ENCODE measurements at places on chromosomes 2 and 18. TPM values are rescaled to one million over a fixed set of nuclear protein-coding genes. Genes with fewer than 3 reads are reported as not detected.

The CFAP53 gene
- 0.34 TPM for total RNA-seq

The CCL20 gene
- not detected for total RNA-seq

The IL36G gene
- not detected for total RNA-seq

The PREB gene
- total RNA-seq = 54.1 TPM

The ALPI gene
- not detected for total RNA-seq

The TMEM37 gene
- total RNA-seq = 11.0 TPM

The HNMT gene
- total RNA-seq = 3.6 TPM

DNA sequence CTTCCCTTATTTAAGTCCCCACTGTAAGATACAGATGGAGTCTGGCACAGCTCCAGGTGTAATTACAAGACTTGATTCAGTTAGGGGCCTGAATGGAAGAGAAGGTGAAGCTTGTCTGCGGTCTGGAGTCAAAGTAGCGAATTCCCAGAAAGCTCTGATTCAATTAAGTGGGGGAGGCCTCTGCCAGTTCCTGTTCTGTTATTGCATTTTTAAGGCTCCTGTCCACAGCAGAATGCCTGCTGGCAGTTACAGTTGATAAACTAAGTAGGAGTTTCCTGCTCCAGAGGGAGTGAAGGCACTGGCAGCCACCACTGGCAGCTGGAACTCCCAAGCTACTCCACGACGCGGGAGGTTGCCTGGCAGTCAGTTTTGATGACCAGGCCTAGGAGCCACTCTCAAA lies 181.1 kb downstream of the SOCS6 start:
- DNase-seq = no peak

DNA sequence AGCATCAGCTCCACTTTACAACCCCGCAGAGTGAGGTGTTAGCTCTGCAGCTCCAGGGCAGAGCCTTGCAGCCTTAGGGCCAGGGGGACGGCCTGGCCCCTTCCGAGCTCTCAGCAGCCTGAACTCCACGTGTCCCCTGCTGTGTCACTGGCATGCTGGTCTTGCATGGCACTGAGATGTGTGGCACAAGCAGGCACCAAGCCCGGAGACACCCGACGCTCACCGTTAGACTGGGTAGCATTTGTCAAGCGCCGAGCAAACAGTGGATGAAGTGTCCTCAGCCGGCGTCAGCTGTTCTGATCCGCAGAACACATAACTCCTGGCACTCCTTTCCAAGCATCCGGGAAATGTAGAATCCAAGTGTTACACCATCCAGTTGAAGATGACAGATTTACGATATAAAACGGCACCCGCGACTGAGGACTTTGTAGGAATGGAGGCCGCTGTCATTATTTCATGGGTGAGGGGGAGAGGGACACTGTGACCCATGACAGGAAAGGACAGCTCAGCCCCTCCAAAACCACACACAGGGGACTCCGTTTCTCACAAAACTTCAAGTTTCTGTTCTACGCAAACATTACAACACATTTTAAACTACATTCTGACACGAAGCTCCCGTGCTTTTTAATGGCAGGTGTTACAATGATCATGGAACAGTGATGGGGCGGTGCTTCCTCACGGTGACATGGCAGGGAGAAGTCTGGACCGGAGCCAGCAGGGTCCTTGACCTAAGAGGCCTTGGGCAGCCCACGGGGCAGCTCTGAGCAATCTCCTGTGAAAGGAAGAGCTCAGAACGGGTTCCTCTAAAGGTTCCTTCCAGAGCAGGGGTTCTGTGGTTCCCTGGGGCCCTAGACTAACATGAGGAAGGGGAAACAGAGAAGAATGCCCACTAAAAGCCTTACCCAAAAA lies 89.4 kb downstream of the HDAC4 start:
- peak; percentile 33 for DNase-seq

DNA sequence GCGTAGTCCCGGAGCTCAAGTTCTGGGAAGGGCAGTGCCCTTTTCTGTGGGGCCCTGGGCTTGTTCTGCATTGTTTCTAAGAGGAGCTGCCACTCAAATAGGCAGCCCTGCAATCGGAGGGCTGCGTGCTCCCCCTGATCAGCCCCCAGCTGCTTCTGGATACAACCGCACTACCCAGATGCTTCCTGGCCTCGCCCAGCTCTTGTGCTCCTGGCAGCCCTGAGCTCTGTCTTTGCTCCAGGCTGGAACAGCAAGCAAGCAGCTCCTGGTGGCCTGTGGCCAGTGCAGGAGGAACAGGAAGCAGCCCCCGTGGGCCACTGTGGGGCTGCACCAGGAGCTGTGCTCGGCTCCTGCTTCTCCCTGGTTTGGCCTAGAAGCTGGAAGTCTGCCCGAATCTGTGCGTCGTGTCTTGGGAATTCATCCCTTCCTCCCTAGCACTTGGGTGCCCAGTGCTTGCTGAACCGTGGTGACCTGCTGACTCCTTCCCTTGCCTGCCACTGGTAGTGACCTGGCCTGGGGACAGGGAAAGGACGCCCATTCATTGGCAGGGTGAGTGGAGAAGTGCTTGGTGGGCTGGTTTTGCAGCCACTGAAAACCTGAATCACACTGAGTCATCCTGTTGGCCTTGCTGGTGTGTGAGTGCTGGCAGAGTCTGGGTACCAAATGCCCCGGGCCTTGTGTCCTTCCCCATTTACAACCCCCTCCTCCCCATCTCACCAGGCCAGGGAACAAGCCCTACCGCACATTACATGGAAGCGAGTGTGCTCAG lies 27.3 kb upstream of the NTSR2 start:
- DNase-seq = no peak

- DNase-seq = no peak
Measured at GRCh38 chr2:71538241-71538640, 84.9 kb downstream of the DYSF start.

DNA sequence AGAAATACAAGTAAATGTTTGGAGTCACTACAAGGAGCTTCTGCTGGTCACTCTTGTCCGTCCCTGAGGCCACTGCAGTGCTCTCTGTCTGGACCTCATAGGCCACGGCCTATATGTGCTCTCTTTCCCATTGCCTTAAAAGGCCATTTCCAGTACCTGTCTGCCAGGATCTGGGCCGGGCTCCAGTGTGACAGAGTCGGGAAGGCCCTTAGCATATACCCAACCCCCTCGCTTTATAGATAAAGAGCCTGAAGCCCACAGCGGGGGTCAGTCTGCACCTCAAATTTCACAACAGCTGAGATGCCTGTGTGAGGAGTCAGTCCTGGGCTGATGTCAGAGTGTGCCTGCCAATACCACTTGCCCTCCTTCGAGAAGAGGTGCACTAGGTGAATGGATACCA lies 39.9 kb downstream of the ADD2 start:
- DNase-seq = peak; percentile 72

DNA sequence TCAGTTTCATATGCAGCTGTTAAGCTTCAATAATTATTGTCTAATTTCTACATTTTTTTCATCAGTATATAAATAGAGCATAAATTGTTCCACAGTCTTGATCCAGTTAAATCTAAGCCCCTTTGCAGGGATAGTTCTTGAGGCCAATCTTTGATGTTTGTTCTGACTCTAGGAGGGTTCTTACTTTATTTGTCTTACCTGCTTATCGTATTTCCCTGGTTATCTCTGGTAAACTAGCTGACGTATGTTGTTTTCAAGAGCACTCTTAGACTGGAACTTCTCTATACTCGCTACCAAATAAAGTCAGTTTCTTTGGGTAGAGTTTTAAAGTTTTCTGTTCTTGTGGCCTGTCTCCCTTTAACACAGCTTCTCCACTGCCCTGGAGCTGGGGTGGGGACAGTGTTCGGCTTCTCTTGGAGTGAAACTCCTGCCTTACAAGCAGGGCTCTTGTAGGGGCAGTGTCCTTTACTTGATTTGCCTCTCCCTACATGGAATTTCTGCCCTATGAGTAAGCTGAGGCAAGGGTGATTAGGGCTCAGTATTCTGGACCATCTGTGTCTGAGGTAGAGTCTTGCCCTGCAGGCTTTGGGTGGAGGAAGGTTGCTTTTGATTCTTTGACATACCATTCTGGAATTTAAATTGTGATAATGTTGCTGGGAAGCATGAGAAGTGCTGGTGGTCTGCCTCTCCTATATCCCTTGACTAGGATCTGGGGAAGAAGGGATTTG lies 90.3 kb downstream of the PTPN4 start:
- DNase-seq = no peak

GRCh38 chr2:15355386-15355785 lies 205.7 kb downstream of the NBAS start:
- no peak for DNase-seq

DNA sequence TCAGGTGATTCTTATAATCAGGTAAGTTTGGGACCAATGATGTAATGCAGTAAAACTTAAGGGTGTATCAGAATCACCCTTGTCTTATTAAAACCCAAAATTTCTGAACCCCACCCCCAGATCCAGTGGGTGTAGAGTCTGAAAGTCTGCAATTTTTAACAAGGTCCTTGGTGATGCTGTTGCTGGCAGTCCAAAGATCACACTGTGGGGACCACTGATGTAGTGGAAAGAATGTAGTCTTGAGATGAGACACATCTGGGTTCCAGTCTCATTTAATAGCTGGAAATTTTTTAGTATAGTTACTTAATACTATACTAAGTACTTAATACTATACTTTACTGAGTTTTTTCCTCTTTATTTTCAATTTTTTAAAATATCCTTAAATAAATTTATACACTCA lies 258.4 kb downstream of the PLCL1 start:
- no peak for DNase-seq

- DNase-seq = no peak
Measured at GRCh38 chr2:177612659-177613058, 220.1 kb downstream of the AGPS start.

- no peak for DNase-seq
Measured at GRCh38 chr2:188330316-188331053, 38.8 kb downstream of the GULP1 start.

GRCh38 chr2:125643585-125643984 lies 1012.4 kb upstream of the GYPC start:
- DNase-seq = no peak

GRCh38 chr18:63102941-63103744 lies 216.4 kb downstream of the BCL2 start:
- no peak for DNase-seq

GRCh38 chr2:149561309-149561926 lies 26.2 kb downstream of the MMADHC start:
- no peak for DNase-seq

- no peak for DNase-seq
Measured at GRCh38 chr2:149816756-149817551, 229.4 kb upstream of the MMADHC start.
